Stimulated activated CD4-positive, alpha-beta T cell treated with anti-CD3 and anti-CD28 coated beads, Interleukin-1b, Interleukin-23, amount 100 ng/mL, for 1 hour (primary cell): ENCODE measurements at places on chromosomes 1 and 21.

GRCh38 chr1:181079920-181080319 lies 8.6 kb upstream of the IER5 start:
- no peak for DNase-seq

GRCh38 chr1:99768524-99769245 lies 2.2 kb upstream of the FRRS1 start:
- no peak for DNase-seq

DNA sequence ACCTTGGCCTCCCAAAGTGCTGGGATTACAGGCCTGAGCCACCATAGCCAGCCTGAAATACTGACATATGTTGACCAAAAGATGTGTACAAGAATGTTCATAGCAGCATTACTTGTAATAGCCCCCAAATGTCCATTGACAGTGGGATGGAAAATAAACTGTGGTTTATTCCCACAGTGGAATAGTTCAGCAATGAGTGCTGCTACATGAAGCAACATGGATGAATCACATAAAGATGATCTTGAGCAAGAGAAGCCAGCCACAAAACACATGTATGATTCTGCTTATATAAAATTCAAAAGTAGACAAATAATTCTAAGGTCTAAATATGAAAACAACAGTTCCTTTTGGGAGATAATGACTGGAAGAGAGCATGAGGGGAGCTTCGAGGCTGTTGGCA lies 9.1 kb upstream of the CREG1 start:
- DNase-seq, result no peak

GRCh38 chr1:162171111-162171510 lies 101.6 kb downstream of the NOS1AP start:
- DNase-seq, result no peak

DNA sequence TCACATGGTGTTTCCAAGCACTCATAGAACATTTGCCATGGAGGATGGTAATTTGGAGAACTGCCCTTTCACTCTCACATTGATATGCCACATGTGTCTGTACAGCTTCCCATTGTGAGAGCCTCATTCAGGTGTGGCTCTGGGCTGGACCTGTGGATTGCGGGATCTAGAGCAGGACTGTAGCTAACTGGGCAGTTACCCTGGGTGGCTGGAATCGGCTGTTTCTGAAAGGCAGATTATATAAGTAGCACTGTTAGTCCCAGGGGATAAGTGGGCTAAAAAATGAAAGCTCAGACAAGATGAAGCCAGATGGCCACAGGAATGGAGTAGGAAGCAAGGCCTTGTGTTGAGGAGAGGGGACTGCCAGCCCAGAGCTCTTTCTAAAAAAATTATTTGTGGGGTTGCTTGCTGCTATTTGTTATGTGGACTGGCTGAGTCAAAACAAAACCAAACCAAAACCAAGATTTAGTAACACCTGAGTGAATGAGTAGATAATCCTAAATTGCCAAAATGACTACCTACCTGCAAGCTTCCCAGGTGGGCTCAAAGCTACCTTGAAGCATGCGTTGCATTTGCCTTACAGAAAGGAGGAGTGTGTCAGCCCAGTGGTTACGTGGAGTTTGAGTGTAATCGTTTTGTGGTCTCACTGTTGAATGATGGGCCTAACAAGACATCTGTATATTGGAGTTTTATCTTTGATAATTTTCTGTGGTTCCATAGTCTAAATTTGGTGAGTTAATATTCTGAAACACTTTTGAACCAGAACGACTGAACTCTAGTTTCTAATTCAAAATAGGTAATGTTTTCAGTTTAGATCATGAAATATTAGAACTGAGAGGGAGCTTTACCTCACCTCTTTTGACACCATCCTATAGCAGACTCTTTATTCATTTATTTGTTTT lies 58.0 kb downstream of the SDCCAG8 start:
- DNase-seq, result no peak

DNA sequence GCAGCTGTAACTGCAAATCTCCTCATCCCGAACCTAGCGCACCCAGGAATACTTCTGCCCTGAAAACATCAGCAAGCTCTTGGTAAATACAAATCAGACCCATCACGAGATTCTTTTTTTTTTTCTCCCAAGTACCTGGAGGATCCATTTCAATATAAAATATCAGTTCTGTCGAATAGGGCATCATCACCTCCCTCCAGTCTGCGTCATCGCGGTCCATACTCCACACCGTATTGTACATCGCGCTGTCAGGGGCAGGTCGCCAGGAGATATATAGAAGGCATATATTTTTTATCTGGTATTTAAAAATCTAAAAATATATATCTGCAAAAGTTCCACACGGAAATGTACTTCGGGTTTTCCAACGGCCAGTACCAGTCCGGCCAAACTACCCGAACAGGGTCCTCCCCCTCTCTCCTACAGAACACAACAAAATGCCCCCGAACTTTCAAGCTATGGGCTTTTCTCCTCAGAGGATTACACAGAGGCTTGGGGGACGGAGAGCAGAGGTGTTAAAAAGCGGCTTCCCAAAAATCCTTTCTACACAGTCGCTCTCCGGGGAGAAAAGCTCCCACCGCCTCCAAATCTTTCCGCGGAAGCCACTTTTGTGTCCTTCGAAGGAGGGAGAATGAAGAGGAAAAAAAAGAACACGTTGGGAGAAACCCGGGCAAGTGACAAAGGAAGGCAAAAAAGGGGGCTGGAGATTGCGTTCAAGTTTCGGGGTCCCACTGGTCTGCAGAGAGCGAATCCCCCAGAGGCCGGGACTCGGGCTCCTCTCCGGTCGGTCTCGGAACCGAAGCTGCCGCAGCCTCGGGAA lies 509 bp downstream of the PIK3R3 start:
- peak; percentile 8 for DNase-seq

DNA sequence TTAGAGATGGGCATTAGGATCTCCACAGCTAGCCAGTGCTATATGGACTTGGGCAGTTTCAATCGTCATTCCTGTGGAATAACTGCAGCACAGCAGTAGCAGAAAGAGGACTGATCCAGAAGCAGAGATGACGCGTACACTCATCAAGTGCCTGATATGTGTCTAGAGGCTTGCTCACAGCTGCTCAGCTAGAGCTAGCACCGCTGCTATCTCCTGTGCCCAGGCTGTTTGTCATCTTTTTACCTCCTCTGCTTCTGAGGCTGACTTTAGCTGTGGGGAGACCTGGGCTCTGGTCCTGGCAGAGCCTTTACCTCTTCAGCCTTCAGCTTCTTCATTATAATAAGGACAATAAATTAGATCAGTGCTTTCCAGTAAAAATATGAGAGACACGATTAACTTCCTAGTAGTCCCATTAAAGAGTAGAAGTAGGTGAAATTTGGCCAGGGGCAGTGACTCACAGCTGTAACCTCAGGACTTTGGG lies 5.3 kb downstream of the TENT5C start:
- no peak for DNase-seq

DNA sequence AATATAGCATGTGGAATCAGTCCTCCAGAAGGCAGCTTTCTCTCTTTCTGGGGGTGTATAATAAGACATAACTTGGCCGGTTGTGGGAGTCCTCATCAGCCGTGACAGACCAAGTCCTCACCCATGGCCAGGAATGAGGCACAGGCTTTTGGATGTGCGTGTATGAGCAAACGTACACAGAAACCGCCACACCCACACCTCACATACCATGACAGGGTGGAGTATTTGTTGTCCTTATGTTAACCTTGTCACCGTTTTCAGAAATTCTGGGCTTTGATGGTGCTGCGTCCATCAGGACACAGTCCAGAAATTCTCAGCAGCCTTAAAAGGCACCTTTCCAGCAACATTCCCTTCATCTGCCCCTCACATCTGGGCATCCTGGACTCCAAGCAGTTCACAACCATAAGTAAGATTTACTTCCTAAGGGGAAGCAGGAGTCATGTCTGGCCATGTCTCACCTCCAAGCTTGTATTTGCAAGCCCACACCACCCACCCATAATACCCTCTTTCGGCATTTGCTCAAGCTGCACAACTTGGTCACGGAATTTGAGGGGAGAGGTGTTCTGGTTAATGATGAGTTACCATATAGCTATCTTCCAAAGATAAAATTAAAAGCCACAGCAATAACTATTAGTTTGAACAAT lies 12.4 kb downstream of the C1orf116 start:
- DNase-seq, result no peak

DNA sequence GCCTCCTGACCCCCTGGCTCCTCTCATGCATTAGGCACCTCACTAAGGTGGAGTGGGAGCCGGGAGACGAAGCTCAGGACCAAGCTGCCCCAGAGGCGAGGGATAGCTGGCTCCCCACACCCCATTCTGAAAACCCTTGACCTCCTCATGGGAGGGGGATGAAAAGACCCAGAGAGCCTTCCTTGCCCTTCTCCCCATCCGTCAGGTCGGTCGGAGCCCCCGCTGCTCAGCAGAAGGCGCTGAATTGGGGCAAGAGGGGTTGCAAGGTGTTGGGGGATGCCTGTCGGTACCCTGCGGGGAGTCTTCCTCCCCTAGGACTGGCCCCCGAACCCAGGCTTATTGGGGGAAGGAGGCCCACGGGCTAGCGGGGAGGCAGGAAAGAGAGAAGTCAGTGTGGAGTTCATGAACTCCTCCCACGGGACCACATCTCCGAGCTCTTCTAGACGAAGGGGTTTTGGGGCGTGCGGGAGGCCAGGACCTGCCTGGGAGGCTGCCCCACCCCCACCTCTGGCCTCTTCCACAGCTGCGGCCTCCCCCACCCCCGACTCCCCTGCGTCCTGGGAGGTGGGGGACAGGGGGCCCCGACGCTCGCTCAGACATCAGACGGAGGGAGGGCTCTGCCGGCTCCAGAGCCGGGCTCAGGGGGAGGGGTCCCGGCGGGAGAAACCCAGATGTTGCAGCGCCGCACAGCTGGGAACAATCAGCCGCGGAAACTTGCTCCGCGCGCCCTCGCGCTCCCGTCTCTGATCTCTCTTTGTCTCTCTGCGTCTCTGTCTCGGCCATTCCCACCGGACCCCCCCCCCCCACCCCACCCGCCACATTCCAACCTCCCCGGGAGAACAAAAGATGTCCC lies 719 bp downstream of the MFAP2 start:
- no peak for DNase-seq

- no peak for DNase-seq
Observed at GRCh38 chr21:45465105-45465504, 60.1 kb downstream of the COL18A1 start.

- no peak for DNase-seq
Observed at GRCh38 chr1:24564695-24565094, 8.8 kb downstream of the NCMAP start.

GRCh38 chr1:225446981-225447615 lies 19.3 kb upstream of the LBR start:
- DNase-seq, result no peak

GRCh38 chr1:94803517-94804441 lies 16.4 kb upstream of the SLC44A3 start:
- no peak for DNase-seq

GRCh38 chr1:195828325-195828724 lies 779.9 kb downstream of the KCNT2 start:
- DNase-seq, result no peak

GRCh38 chr1:205258719-205259118 lies 31.0 kb downstream of the TMCC2 start:
- DNase-seq, result no peak

DNA sequence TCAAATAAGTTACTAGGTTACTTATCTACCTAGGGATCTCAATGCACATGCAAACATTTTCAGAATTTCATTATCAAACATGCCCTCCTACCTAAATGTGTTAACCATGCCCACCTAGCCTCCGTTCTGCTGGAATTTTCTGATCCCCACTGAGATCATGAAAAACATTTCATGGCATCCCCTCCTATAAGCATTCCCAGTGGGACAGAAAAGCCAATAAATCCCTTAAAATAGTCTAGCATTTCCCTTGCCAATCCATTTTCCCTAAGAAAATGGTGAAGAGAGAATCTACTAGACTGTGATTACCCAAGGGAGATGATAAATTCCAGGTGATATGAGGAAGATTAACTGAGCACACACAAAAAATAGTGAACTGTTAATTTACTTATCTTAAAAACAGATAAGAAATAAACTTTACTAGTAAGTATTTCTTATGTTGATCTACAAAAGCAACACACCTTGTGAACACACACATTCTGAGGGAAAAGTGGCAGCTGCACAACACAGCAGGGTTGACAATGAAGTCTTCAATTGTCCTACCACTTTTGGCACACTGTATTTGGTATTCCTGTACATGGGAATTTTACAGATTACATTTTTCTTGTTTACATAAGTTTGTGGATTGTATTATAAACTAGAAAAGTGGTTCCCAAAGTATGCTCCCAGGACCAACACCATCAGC lies 49.6 kb downstream of the ARID4B start:
- no peak for DNase-seq

- DNase-seq, result no peak
Observed at GRCh38 chr1:4495809-4496208, 158.6 kb upstream of the AJAP1 start.

DNA sequence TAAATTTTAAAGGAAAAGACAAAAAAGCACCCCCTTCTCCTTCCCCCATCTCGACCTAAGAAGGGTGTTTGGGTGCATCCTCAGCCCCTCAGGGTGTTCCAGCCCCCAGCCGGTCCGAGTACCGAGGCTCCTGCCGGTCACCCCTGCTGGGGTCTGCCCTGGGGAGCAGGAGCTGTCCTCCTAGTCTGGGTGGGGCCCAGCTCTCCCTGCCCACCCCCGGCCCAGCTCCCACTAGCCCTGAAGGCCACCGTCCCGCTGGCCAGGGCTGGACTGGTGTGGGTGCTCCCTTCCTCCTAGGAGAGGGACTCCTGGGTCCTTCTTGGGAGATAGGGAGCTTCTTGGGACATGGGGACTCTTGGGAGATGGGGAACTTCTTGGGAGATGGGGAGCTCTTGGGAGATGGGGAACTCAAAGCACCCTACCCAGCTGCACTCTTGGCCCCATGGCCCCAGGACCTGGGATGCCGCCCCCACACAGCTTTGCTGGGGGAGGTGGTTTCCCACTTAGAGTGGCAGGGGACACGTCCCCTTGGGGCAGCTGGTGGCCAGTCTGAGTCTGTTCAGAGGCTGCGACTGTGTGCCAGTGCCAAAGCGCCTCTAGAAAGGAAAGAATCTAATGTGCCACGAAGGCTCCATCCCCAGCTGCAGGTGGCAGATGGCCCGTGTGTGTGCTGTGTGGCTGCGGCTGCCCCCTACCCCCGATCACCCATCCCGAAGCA lies 44.5 kb downstream of the MORN1 start:
- DNase-seq, result no peak

GRCh38 chr1:93304716-93305138 lies 41.0 kb upstream of the DR1 start:
- DNase-seq, result no peak

DNA sequence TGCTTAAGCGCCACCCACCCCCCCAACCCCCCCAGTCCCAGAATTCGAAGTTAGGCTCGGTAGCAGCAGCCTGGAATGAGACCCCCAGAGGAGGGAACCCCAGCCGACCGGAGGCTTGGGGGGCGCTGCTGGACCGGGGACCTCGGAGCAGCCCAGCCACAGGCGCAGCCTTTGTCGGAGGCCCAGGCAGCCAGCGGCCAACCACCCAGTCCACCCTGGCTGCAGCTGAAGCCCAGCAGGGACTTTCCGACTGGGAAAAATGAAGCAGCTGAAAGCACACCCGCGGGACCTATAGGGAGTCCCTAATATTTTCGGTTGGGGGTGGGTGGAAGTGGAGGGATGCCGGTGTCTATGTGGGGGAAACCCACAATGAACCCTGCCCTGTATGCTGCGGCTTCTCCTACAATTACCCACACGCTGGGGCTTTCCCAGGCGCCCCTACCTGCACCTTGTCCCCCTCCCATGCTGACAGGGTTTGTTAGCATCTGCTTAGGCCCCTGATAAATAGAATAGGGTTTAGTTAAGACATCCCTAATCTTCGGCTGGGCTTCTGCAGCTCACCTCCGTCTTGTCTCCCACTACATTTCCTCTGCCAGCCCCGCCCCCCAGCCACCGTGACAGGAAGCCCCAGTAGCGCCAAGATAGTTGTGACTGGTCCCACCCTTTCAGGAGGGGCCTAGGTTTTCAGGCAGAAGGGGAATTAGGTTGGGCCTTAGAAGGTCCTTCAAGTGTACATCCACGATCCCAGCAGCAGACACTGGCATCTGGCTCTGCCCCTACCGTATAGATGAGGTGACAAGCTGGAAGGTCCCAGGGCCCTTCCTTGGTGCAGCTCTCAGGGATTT lies 838 bp downstream of the CCDC28B start:
- no peak for DNase-seq
